ENCODE measurements at places on chromosomes 1 and 21.

GRCh38 chr1:113452921-113453770 is 62.8 kb downstream of the MAGI3 start:
- DNase-seq = no peak

GRCh38 chr1:171191992-171192391 is 6.9 kb downstream of the FMO2 start:
- DNase-seq = no peak

DNA sequence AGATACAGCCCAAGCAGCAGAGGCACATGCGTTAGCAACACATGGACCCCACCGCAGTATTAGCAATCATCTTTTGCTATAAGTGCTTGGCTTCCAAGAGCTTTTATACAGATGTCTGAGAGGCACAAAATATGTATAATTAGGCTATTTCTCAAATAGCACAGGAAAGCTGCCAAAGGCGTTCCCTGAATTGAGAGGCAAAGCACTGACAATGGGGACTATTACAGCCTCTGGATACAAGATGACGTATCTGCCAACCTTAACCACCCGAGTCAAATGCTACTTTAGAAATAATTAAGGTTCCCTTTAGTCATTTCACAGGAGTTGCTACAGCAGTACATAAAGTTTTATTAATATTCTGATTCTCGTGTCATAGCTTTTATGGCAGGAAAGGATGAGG is 6.4 kb downstream of the STMN1 start:
- no peak for DNase-seq

DNA sequence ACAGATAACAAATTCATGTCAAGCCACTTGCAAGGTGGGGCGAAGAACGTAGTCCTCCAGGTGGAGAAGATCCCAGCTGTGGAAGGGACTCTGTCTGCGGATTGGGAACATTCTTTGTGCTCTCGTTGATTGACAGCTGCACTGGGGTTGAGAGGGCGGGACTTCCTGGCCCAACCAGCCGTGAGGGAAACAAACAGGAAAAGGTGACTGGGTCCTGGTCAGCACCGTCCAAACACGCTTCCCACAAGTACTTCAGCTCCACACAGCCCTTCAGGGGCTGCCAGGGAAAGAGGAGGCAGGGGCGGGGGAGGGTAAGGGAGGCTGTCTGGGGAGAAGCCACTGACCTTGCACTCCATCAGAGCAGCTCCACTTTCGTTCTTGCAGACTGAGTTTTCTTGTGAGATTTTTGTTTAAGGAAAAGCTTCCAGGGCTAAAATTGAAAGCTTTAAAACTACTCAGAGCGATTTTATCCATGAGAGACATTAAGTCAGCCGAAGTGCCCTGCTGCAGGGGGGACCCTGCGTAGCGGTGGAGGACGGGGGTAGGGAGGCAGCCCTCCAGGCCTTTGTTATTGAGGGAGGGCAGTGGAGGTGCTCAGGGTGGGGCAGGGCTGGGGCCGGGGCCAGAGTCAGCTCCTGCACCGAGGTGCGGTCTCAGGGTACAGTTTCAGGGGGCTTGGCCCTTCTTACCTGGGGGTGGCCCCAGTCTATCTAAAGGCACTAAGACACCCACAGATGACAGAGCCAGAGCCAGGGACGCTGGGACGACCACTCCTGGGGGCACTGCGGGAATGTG is 21.6 kb upstream of the STUM start:
- DNase-seq = no peak

GRCh38 chr1:110201157-110201825 is 8.8 kb upstream of the KCNC4 start:
- DNase-seq = no peak

Data from HL-60 (cell line).